Activated naive CD4-positive, alpha-beta T cell treated with anti-CD3 and anti-CD28 coated beads, Interleukin-2, amount 10 ng/mL, durations not matched to agents 7 days and 5 days (primary cell): ENCODE measurements at places on chromosomes 6 and 20.

- no peak for DNase-seq
Measured at GRCh38 chr6:18845896-18846295, 458.7 kb downstream of the RNF144B start.

DNA sequence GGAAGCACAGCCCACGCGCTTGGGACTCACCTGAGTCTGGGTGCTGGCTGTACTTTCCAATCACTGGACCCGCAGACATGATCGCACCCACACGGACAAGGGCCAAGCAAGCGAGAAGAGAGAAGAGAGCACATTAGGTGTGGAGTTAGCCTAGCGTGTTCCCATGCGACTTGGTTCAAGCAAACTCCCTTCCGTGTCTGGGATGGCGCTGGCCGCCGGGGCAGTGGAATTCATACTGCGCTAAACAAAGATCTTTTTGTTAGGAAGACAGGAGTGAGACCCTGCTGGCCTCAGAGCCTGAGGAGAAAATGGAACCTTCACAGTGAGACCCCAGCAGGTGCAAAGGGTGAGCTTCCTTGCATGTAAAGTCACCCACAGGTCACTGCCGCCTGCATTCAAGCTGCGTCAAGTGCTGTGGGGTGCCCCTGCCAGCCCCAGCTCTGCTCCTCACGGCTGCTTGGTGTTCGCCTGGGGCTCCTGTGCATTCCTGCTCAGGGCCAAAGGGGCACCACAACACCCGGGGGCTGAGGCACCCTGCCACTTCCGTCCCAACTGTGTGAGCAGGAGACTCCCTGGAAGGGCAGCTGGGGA is 26.4 kb downstream of the PSMG4 start:
- no peak for DNase-seq

GRCh38 chr6:83815631-83816272 is 37.4 kb upstream of the RIPPLY2 start:
- DNase-seq: no peak

GRCh38 chr6:73866305-73866704 is 170.3 kb downstream of the CD109 start:
- no peak for DNase-seq

DNA sequence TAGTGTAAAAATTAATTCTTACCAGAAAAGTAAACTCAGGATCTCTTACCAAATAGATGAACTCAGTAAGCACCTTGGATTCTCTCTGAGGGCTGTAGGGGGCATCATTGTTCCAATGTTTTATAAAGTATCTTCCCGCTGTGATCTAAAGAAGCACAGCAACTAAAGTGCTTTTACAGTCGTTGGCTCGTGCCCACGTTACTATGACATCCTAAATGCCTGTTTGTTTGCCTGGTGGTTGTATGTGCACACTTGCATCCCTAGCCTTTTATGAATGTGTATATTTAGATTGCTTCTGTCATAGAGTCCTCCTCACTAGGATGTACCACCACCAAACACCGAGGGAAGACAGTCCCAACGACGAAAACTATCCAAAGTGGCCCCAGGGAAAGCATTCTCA is 34.5 kb downstream of the SLX4IP start:
- peak; percentile 34 for DNase-seq

DNA sequence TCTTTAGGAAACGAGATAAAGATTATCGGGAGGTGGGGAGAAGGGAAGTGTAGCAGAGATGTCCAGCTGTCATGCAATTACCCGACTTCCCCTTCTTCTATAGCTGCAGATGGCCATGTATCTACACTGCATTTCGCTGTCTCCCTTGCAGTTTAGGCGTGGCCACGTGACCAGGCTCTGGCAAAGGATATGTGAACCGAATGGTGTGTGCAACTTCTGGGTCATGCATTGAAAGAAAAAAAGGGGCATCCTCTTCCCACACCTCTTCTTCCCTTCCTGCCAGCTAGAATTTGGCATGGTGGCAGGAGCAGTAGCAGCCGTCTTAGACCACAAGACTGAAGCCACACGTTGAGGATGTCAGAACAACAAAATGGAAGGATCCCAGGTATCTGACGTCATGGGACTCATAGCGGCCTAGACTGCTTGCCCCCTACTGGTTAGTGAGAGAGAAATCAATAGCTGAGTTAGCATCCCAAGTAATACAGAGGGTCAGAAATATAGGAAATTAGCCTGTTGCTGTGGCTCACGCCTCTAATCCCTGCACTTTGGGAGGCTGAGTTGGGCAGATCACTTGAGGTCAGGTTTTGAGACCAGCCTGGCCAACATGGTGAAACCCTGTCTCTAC is 32.8 kb downstream of the TCF15 start:
- no peak for DNase-seq

DNA sequence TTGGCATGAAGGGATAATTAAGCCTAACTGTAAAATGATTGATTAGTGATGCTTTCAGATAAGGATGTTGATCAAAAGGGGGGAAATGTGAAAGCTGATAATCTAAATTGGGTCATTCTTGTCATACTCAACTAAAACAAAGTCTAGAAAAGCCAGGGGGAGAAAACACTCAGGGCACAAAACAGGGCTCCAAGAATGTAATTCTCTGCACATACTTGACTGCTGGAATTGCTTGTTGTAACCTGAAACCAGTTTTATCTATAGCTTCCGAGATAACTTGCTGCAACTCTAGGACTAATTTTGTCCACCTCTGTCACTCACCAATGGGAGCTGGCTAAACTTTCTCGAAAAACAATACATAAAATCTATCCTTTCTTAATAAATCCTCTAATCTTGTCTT is 310.3 kb downstream of the CLVS2 start:
- no peak for DNase-seq

DNA sequence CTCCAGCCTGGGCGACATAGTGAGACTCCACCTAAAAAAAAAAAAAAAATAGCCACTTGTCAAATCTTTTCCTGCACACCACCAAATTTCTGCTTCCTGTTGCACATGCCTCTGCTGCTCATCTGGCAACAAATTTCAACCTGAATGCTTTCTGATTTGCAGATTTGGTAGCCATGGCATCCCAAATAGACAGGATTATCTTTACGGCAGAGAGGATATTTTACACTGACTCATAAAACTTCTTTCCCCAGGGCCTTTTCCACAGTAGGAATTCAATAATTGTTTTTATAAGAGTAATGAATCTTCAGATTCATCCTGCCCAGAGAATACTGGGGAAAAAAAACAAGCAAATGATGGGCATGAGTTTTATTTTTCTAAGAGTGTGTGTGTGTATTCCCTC is 264.6 kb downstream of the FRK start:
- no peak for DNase-seq
